CD4-positive, alpha-beta T cell treated with Interleukin-17A for 1 hour (primary cell): ENCODE measurements at places on chromosomes 2 and 18.

GRCh38 chr2:157444641-157445040 is 752 bp upstream of the CYTIP start:
- peak; percentile 49 for DNase-seq

GRCh38 chr2:238513346-238513745 is 86.6 kb downstream of the ASB1 start:
- DNase-seq: no peak

DNA sequence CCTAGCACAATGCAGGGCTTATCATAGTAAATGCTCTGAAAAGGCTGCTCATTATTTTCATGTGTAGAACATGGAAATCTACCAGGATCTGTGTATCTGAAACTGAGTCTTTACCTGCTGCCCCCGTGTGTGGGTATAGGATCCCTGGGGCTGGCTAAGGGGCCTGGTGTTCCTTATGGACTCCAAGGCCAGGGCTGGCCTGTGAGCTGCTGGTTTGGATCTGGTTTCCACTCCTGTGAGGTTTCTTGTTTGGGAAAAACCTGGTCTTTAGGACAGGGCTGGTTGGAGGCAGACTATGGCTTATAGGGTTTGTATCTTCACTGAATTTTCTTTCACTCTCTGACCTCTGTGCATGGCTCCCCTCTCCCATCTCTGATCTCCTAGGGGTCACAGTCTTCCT is 80.8 kb downstream of the DYSF start:
- DNase-seq: no peak

GRCh38 chr2:188369365-188369764 is 77.7 kb downstream of the GULP1 start:
- no peak for DNase-seq

DNA sequence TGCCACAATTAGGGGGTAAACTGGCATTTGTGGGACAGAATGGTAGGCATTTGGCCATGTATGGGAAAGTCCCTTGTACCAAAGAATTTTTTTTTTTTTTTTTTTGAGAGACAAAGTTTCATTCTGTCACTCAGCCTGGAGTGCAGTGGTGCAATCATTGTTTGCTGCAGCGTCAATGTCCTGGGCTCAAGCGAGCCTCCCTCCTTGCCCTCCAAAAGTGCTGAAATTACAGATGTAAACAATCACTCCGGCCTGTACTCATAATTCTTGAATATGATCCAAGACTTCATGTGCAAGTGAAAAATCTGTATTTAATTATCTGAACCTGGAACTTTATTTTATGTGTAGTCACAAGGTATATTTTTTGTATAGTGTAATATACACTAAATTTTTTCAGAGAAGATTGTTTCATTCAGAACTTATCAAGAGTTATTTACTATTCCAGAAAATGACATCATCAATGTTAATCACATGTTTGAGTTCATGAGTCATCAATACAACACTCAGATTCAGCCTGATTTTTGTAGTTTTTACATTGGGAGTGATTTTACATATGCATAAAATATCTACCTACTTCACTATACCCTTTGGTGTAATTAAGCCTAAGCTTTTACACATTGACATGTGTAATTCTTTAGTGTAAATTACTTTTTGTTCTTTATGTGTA is 138.7 kb upstream of the L3MBTL4 start:
- no peak for DNase-seq

- DNase-seq: peak; percentile 75
These were observed 3.2 kb downstream of the PIGN start for GRCh38 chr18:62183578-62184195.

DNA sequence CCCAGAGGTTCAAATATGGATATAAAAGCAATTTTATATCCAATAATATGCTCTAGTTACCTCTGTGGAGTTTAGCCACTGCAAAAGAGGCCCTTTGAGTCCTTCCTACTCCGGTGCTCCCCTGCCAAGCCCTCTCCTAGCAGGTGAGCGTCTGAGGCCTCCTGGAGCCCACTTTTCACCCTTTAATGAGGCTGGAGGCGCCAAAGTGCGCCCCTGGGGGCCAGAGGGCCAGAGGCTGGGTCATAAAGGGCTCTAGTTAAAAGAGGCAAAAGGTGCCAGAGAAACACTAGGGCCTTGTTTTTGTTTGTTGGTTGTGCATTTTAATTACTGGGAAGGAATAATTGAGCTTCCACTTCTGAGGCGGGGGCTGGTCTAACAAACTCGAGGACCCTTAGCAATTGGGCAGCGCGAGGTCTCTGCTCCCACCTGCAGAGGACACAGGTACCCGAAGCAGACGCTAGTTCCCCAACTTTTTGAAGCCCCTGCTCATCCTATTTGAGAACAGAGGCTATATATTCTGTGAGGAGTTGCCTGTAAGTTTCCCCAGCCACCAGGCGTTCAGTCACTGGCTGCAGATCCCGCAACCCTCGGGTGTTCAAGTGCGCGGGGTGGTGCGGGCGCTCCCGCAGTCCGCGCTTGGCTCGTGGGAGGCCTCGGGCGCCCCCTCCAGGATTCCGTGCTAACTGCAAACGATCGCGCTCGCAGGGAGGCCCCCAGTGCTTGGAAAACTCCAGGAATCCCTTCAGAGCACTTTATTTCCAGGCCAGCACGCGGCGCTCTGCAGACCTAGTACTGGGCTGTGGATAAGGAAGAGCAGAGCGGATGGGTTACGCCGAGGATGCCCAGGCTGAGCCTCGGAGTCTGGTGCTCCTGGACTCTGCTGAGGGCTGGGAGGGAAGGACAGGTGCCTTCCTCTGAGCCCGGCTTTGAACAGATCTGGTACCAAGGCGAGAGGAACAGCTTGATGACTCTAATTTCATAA is 14.1 kb downstream of the MSGN1 start:
- peak; percentile 16 for DNase-seq

GRCh38 chr2:54528311-54528955 is 72.3 kb downstream of the SPTBN1 start:
- DNase-seq: no peak

DNA sequence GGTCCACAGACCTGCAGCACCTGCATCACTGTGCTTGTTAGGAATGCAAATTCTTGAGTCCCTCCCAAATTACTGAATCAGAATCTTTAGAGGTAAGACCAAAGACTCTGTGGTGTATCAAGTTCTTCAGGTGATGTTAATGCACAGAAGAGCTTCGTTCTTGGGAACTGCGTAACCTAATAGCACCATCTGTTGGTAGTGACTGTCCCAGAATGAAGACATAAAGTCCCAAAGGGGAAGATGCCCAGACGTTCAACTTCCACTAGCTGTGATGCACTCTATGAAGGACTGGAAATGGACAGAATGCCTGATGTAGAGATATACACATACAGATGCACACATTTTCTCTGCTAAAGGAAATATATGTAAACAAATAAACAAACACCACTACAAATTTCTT is 576.0 kb downstream of the LRP1B start:
- DNase-seq: no peak

DNA sequence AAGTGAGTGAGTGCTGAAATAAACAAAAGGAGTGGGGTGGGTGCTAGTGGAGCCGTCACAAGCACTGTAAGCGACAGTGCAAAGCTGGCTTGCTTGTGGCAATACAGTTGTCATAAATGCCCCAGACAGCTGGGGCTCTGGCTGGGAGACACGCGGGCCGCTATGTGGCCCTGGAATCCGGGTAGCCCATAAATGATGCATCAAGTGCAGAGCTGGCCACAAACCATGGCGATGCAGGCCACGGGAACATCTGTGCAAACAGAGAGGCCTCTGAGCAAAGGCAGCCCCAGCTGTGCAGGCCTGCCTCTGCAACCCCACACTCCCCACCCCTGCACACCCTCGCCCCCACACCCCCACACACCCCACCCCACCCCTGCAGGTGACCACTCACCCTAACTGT is 349.2 kb upstream of the ID2 start:
- DNase-seq: no peak

DNA sequence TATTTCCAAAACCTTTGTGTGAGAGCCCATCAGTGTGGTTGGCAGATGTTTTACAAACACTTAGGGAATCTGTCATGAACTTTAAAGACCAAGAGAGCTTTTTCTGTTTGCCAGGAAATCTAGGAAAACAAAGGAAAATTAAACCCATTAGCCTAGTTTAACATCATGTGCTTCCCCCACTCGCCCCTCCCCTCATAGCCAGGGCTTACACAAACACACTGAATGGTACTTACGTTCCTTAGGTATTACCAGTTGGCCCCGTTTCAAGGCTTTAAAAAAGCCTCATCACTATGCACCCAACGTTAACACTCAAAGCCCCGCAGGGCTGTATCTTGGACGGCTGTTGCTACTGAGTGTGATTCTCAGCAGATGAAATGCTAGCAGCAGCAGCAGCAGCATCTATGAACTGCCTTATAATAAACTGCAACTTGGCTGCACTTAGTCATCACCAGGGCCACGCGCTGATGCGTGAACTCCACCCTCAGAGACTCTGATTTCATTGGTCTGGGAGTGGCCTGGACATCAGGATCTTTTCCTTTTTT is 20.1 kb upstream of the TTC39C start:
- DNase-seq: peak; percentile 53

- DNase-seq: peak; percentile 63
These were observed 65.2 kb downstream of the CCDC195 start for GRCh38 chr2:224650815-224651439.

DNA sequence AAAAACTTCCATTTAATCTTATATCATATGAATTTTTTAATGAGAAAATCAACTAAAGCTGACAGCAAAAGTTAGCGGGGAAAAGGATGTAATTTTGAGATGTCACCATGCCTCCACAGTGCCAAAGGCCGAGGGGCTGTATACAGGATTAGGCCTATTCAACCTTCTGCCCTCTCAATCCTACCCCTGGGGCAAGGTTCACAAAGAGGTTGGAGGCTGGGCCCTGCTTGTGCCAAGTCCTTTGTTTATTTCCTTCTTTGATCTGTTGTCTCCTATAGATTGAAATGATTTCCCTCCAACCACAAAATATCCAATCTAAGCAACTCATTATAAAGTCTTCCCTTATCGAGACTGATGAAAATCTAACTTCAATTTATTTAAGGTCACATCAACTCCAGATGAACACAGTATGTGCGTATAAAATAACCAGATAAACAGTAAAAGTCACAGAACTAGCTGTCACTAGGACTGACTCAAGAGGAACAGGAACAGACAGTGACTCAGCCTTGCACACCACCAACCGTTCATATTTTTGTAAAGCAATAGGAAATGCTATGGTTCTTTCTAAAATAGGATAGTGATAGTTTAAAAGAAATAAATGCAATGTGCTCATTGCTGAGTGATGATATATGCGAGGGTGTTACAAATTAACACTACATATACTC is 95.8 kb downstream of the SLC25A12 start:
- DNase-seq: no peak

- DNase-seq: no peak
These were observed 25.9 kb downstream of the FAM228A start for GRCh38 chr2:24200799-24201198.

- no peak for DNase-seq
These were observed 11.8 kb downstream of the KRTCAP3 start for GRCh38 chr2:27453968-27454367.

- no peak for DNase-seq
These were observed 6.0 kb upstream of the CRYBA2 start for GRCh38 chr2:218999021-218999880.

- no peak for DNase-seq
These were observed 131.9 kb upstream of the ID2 start for GRCh38 chr2:8549942-8550341.

GRCh38 chr2:120733238-120733932 is 2.3 kb upstream of the GLI2 start:
- no peak for DNase-seq

- DNase-seq: no peak
These were observed 394.4 kb upstream of the SPHKAP start for GRCh38 chr2:228575897-228576296.
